Stimulated activated CD8-positive, alpha-beta memory T cell treated with anti-CD3 and anti-CD28 coated beads, Interleukin-2, amount 100 ng/mL, for 48 hours (primary cell): ENCODE measurements at places on chromosomes 3 and 15.

GRCh38 chr15:67551207-67551743 is 8.8 kb downstream of the MAP2K5 start:
- DNase-seq = no peak

GRCh38 chr15:64622410-64623260 is 152.8 kb downstream of the RBPMS2 start:
- DNase-seq = peak; percentile 26

DNA sequence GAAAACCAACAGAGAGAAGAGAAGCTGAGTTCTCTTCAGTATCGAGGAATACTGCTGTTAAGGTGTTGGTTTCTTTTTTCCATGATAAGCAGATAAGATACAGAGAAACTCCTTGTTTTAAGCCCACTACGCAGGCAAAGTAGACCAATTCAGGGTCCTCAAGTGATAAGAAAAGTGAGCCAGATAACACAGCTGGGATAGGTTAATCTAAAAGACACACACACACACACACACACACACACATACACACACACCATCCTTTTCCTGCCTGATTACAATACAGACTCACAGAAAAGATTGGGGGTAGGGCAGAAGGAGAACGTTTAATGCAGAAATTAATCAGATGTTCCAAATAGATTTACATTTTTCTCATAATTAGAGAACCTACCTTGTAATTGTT is 6.5 kb upstream of the PHLDB2 start:
- no peak for DNase-seq

GRCh38 chr3:186193534-186194450 is 84.9 kb upstream of the ETV5 start:
- no peak for DNase-seq

GRCh38 chr15:26928051-26928450 is 42.9 kb upstream of the GABRG3 start:
- DNase-seq = no peak
